ENCODE measurements at places on chromosomes 7 and 10.
A peak's percentile ranks its signal among the peaks of the same experiment; 100 is the strongest.

GRCh38 chr10:33368086-33368485 is 33.6 kb upstream of the NRP1 start:
- DNase-seq: no peak

- DNase-seq: no peak
Observed at GRCh38 chr7:151083071-151083823, at the start of gene TMUB1. TMUB1 (minus strand) TSS chr7:151083493; CDS start chr7:151082563, 930 bp downstream.

- no peak for DNase-seq
Observed at GRCh38 chr7:1028044-1028770, 16.1 kb upstream of the GPR146 start.

GRCh38 chr10:63494951-63495350 is 26.2 kb upstream of the REEP3 start:
- no peak for DNase-seq

DNA sequence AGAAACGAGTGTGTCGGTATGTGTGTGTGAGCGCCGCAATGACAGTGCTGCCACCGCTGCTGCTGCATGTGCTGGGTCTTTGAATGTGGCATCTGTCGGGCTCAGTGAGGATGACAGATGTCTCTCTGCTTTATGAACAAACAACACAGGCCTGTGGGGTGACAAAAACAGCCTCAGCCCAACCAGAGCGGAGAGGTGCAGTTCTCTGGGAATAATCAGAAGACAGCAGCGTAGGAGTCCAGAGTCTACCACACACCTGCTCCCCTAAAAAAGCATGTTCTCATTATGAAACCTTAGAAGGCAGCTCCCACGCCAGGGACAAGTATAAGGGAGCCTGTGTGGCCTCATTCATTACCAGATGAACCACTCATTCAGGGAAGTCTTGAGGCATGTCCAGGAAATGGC is 278.3 kb downstream of the KCNMA1 start:
- no peak for DNase-seq

GRCh38 chr7:24907311-24907886 is 72.6 kb downstream of the OSBPL3 start:
- no peak for DNase-seq

GRCh38 chr10:4683838-4684237 is 142.2 kb upstream of the AKR1E2 start:
- DNase-seq: no peak

DNA sequence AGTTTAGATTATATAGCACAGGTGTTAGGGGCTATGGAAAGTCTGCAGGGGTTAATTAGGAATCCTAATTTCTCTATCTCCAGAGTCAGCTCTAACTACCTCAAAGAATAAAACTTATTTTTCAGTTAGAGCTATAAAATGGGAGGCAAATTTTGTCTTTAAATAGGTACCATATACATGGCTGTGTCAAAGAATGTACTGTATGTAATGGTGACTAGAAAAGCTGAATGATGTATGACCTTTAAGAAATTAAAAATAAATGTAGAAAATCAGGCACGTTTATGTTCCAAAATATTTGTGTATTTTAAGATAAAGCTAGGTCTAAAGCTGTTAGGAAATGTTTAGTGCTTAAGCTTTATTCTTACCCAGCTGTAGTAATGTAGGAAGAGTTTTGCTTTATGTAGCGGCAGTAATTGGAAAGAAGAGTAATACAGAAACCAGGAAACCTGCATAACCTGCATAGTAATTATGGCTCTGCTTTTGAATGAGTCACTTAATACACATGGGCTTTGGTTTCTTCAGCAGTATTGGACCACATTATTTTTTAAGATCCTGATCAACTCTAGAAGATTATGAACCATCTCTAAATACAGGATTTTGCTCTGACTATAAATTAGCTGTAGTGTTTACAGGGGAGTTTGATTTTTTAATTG is 85.0 kb downstream of the KMT2E start:
- no peak for DNase-seq

DNA sequence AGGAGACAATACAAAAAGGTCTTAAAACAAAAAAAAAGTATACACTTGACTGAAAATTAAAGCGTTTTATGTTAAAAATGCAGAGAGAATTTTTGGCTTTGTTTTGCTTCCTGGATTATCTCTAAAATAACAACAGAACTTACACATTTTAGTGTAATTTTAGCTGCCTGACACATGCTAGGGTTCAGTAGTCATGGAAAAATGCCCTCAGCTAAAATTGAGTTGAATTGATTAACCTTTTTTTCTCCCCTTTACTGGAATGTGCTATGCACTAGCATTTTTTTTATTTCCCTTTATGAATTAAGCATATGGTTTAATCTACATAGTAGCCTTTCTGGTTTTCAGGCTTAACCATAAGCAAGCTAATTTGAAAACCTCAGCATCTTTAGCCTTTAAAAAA is 89.9 kb downstream of the ZNF277 start:
- DNase-seq: no peak

- DNase-seq: no peak
Observed at GRCh38 chr10:128018236-128018635, 108.0 kb downstream of the MKI67 start.

GRCh38 chr7:29341156-29341555 is 146.6 kb downstream of the CHN2 start:
- no peak for DNase-seq

- no peak for DNase-seq
Observed at GRCh38 chr7:81873559-81873958, 103.7 kb upstream of the HGF start.

DNA sequence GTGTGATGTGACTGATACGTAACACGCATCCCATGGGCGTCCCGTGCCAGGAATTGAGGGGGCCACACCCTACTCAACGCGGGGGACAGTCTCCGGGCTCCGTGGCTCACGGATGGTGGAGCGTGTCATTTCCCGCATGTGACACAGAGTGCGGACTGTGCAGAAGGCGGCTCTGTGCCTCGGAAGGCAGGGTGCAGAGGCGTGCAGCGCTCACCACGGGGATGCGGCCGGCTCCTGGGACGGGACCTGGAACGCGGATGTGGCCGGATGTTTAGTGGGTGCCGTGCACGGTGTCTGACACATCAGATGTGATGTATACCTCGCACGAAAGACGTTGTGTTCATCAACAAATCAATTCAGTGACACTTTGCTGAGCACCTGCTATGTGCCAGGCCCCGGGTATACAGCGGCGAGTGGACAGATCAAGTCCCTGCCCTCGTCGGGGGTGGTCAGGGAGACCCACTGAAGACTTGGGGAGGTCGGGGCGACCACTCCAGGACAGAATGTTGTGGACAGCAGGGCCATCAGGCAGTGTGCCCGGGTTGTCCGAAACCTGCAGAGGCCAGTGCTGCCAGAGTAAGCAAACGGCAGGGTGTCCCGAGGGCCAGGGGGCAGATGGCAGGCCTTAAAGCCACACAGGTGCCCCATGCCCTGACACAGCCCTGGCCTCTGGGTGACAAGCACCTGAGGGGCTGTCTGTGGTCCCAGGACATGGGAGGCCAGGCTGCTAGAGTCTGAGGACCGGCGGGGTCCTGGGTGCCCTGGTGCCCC is 38.1 kb downstream of the MICALL2 start:
- no peak for DNase-seq

- no peak for DNase-seq
Observed at GRCh38 chr10:95229724-95230627, 35.9 kb downstream of the ACSM6 start.

GRCh38 chr7:36011588-36011965 is 141.5 kb upstream of the EEPD1 start:
- DNase-seq: peak; percentile 46

DNA sequence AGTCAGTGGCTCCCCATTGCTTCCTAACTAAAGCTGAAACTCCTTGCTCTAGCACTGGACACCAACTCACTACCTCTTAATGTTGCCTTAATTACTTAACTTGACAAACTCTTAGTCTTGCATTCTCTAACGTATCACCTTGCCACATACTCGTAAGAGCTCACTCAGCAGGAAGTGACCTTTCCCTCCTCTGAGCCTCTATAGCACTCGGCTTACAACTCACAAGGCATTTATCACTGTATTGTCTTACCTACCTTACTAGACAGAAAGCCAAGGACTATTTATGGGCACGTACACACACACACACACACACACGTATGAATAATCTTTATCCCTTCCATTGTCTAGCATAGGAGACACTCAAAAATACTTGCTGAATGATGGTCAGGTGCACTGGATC is 21.2 kb downstream of the CEP41 start:
- no peak for DNase-seq

DNA sequence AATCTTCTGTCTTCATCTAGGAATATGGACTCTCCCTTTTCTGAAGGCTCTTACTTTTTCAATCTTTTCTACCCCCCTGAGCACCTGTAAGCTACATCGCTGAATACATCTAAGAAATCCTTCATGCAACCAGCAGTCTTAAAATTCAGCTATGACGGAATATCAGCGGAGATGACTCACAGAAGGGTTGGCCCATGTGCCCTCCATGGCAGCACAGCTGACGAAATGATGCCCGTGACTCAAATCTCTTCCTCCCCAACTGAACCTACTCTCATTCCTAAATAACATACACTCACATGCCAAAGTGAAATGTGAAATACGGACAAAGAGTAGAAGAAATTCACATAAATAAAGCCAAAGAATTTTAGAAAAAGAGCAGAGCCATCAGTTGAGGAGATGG is 30.3 kb upstream of the NCAPG2 start:
- DNase-seq: no peak

GRCh38 chr10:70594161-70594560 is 8.4 kb downstream of the PRF1 start:
- DNase-seq: no peak

DNA sequence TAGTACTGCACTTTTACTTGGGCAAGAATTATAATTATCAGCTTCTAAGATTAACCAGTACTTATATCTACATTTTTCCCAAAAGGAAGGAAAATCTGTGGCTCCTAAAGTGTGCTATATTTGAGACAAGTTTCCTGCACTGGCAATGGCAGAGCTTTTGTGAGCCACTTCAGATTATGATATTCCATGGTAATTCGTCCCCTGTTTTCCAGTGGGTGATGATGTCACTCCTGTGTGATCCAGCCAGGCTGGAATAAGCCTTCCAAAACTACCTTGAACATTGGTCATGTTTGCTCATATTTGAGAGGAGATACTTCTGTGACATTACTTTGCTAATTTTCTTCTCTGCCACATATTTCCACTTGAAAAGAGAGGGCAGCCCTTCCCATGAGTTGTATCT is 302.1 kb downstream of the MDFIC start:
- DNase-seq: no peak

- DNase-seq: no peak
Observed at GRCh38 chr7:22598318-22598920, 98.4 kb upstream of the STEAP1B start.

- no peak for DNase-seq
Observed at GRCh38 chr7:133978502-133979295, 148.4 kb upstream of the LRGUK start.

DNA sequence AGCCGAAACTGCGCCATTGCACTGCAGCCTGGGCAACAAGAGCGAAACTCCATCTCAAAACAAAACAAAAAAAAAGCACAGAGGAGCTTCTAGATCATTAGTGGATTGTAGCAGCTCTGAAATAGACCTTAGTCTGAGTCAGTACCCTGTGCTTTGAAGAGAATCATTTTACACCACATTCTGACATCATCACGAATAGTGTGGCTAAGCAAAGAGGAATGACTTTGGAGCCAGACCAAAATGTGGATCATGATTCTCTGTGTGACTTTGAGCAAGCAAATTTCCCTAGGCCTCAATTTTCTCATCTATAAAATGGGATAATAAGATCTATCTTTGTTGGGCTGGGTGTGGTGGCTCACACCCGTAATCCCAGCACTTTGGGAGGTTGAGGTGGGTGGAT is 618.9 kb downstream of the CALN1 start:
- DNase-seq: no peak

DNA sequence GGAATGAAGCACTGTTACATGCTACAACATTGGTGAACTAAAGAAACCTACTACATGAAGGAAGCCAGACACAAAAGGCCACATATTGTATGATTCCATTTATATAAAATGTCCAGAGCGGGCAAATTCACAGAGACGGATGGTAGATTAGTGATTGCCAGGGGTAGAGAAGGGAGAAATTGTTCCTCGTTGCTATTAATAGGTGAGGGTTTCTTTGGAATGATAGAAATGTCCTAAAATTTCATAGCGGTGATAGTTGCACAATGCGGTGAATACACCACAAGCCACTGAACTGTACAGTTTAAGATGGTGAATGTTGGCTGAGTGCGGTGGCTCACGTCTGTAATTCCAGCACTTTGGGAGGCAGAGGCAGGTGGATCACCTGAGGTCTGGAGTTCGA is 29.0 kb downstream of the DENND2A start:
- DNase-seq: no peak

GRCh38 chr7:12320987-12321647 is 82.5 kb downstream of the VWDE start:
- no peak for DNase-seq

GRCh38 chr10:132052124-132052523 is 13.6 kb upstream of the JAKMIP3 start:
- no peak for DNase-seq

GRCh38 chr7:150716368-150716767 is at the start of gene GIMAP1:
GIMAP1 (plus strand) TSS chr7:150716613; CDS start chr7:150719048, 2,435 bp downstream.
- DNase-seq: no peak

GRCh38 chr10:135132-135600 is at the start of gene ZMYND11:
ZMYND11 (plus strand) TSS chr10:135455; CDS start chr10:180013, 44,558 bp downstream.
- DNase-seq: no peak

DNA sequence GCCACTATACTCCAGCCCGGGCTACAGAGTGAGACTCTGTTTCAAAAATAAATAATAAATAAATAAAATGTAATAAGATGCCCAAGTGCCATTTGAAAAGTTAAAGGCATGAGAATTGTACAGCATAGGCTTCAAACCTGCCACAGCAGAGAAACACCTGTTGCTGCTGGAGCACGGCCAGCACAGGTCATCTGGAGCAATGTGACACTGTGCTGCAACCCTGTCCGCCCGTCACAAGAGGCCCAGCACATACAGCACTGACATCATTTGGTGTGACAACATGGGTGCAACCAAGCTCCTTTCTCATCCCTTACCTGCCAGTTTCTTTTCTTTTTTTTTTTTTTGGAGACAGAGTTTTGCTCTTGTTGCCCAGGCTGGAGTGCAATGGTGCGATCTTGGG is 1.3 kb downstream of the RFC2 start:
- no peak for DNase-seq

- no peak for DNase-seq
Observed at GRCh38 chr7:112866424-112866823, 76.2 kb upstream of the TMEM168 start.

- DNase-seq: no peak
Observed at GRCh38 chr7:47866120-47866519, 82.1 kb downstream of the PKD1L1 start.

DNA sequence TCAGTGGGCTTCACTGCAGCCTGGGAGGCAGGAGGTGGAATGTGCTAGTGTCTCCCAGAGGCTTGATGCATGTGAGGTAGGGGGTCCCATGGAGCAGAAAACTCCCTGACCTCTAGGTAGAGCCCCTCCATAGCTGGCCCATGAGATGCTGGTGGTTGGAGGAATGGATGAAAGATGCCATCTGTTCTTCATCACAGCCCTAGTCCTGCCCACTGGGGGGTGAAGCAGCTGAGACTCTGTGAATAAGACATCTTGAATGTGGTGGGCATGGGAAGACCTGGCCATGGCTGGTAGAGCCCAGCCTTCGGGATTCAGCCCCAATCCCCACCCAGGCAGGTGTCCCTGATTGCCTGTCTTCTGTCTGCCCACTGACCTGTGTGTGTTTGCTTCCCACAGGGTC is 92.5 kb downstream of the COL13A1 start:
- DNase-seq: no peak

GRCh38 chr10:26457088-26457487 is 18.9 kb downstream of the APBB1IP start:
- DNase-seq: no peak
